Activated naive CD8-positive, alpha-beta T cell treated with anti-CD3 and anti-CD28 coated beads for 36 hours (primary cell): ENCODE measurements at places on chromosomes 2 and 18. TPM values are rescaled to one million over a fixed set of nuclear protein-coding genes. Genes with fewer than 3 reads are reported as not detected.

The C2orf80 gene
- not detected for total RNA-seq

The PLB1 gene
- total RNA-seq = 0.99 TPM

The MYCN gene
- not detected for total RNA-seq

DNA sequence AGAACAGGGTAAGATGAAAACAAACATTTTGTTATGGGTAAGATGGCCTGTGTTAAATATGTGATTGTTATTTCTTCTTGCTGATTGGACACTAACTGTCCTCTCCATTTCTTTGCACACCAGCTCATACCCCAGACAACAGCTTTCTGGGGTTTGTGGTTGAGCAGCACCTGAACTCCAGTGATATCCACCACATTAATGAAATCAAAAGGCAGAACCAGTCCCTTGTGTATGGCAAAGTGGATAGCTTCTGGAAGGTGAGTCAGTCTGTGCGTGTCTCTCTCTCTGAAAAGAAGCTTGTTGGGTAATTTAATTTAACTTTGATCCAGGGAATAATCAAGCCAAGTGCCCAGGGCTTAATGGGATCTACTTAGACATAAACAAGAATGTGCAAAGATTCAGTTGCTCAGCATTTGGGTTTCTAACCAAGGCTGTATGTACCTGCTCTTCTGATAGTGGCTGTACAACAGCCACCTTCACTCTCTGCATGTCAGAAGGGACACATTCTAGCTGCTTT is 108.3 kb downstream of the MGAT5 start:
- H3K36me3 ChIP-seq = peaks cover 20% of the 10 kb centered on the region
- H3K4me1 ChIP-seq = peaks cover 17% of the 10 kb centered on the region
- H3K4me3 ChIP-seq = no peak overlapping the region
- no peak for DNase-seq

GRCh38 chr2:131369954-131370353 is 6.0 kb upstream of the RAB6D start:
- no peak for DNase-seq
- H3K4me3 ChIP-seq = no peak overlapping the region
- H3K36me3 ChIP-seq = no peaks in the 10 kb centered on the region
- H3K27me3 ChIP-seq = peaks cover 16% of the 10 kb centered on the region

GRCh38 chr2:196206804-196207203 is 35.4 kb upstream of the STK17B start:
- no peak overlapping the region for H3K27ac ChIP-seq
- peaks cover 9% of the 10 kb centered on the region for H3K36me3 ChIP-seq
- no peak overlapping the region for H3K4me3 ChIP-seq
- no peak for DNase-seq
- peaks cover 45% of the 10 kb centered on the region for H3K4me1 ChIP-seq

- peaks cover 13% of the 10 kb centered on the region for H3K27me3 ChIP-seq
- H3K27ac ChIP-seq = no peak overlapping the region
- H3K36me3 ChIP-seq = no peaks in the 10 kb centered on the region
- no peak overlapping the region for H3K4me3 ChIP-seq
- no peak for DNase-seq
Measured at GRCh38 chr18:75868031-75868430, 440.5 kb upstream of the SMIM21 start.

DNA sequence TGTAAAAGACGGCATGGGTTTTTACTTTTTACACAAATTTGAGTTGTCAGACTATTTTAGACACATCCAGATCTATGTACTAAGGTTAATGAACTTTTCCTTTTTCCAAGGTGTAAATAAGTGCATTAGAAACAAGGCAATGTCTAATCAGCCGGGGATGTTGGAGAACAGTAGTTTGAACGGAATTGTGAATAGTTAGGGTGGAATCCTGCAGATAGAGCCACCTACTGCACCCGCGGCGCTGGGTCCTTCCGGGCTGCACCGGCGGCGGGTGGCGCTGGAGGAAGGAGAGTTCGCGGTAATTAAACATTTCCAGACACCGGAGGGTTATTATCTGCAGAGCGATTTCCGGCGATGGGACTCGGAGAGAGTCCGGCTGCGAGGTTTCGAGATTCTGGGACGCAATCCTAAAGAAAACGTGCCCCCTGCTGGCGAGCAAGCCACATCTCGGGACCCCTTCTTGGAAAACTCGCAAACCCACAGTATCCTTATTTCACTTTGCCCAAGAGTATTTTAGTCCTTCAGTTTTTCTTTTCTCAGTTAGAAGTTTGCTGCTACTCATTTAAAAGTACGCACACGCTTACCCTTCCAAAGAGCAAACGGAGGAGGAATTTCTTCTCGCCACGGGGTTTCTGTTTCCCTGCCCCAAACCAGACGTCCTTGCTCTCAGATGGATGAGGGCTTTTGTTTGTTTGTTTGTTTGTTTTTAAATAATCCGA is 4.5 kb upstream of the OSR1 start:
- peak overlapping the region; percentile 54 for H3K27ac ChIP-seq
- H3K4me3 ChIP-seq = peak overlapping the region; percentile 94
- no peaks in the 10 kb centered on the region for H3K36me3 ChIP-seq
- peaks cover 26% of the 10 kb centered on the region for H3K4me1 ChIP-seq
- H3K27me3 ChIP-seq = peaks cover 76% of the 10 kb centered on the region
- peak; percentile 63 for DNase-seq

DNA sequence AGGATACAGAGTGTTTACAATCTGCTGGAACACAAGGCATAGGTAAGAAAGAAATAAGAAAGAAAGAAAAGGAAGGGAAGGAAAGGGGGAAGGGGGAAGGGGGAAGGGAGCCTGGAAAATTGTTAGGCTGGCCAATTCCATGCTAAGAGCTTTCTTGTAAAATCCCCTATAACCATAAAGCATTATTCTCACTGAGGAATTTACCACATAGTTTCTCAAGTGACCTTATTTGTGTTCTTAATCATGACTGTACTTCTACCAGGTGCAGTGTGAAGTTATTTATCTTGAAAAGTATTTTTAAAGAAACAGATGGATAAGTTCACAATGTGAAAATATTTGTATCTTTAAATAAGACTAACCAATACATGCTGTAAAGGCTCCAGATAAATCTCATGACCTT is 39.2 kb upstream of the KIDINS220 start:
- H3K4me1 ChIP-seq = no peaks in the 10 kb centered on the region
- no peak for DNase-seq
- H3K36me3 ChIP-seq = no peaks in the 10 kb centered on the region
- no peak overlapping the region for H3K4me3 ChIP-seq
- H3K27me3 ChIP-seq = no peaks in the 10 kb centered on the region
- no peak overlapping the region for H3K27ac ChIP-seq

DNA sequence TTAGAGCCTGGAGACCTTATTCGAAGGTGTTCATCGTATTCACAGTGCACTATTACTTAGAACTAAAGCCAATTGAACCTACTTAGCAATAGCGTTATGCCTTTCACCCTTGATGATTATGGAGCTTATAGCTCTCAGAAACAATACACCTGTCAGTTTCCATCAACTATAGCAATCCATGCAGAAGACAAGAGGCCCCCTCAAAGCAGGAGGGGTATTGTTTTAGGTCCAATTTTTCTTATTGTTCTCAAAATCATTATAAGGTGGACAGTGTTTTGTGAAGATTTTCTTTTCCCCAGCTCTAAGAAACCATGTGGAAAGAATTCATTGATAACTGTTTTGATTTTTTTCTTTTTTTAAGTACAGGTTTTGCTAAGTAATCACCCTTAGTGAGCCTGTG is 135.5 kb downstream of the MEIS1 start:
- H3K4me1 ChIP-seq = peaks cover 7% of the 10 kb centered on the region
- H3K27me3 ChIP-seq = peaks cover 42% of the 10 kb centered on the region
- no peaks in the 10 kb centered on the region for H3K36me3 ChIP-seq
- no peak overlapping the region for H3K27ac ChIP-seq
